MG63 (cell line): ENCODE measurements at places on chromosomes 3 and 15.

- no peak for DNase-seq
These were observed 195.7 kb downstream of the STT3B start for GRCh38 chr3:31728403-31728802.

DNA sequence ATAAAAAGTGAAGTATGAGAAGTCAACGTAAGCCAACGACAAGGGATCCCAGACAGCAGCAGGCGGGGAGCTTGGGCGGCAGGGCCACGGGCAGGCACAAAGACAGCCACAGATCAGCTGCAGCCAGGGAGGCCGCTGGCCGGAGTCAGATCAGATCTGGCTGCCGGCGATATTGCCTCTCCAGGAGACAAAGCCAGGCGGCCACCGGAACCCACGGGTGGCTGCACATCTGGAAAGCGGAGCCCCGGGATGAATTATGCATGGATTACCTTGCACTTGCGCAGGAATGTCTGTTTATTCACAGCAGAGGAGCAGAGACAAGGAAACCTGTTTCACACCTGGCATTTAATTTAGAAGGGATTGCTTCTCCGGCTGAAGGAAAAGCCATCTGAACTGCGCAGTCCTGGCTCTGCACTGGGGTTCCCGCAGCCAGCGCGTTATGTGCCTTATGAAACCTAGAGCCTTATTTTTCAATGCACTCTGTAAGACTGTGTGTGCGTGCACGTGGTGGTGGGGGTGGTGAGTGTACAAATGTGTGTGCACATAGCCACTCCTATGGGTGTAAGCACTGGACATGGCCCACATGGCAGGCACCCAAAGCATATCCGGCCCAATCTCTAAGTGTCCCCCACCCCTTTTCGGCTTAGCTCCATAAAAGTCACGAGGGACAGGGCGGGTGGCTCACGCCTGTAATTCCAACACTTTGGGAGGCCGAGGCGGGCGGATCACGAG, 427.8 kb upstream of the MCTP2 start:
- DNase-seq = no peak

GRCh38 chr3:119340014-119340413, 45.8 kb downstream of the ARHGAP31 start:
- no peak for DNase-seq

DNA sequence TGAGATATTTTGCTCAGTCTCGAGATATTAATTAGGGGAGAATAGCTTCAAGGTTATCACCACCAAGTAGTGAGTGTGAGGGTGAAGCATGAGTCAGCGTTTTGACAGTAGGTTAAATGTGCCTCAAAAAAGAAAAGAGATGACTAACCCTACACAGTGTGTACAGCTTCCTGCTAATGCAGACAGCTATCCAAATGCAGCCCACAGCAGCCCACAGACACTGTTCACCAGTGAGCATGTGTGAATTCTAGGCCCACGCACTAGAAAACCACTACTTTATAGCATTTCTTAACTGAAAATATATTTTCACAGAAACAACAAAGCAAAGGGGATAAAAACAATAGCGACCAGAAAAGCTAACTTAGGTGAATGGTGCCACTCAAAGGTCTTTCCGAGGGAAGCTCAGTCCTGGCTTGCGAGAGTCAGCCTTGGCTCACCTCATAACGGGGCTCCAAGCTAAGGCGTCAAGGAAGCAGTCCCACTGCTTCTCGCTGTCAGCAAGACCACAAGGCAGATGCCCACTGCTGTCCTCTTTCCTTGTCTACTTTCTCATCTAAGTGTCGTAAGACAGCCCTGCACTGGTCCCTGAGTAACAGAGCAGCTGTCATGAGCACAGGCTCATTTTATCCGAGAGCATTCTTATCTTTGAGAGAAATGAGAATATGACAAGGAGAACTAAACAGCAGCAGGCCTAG, 47.6 kb downstream of the TXNRD3 start:
- peak; percentile 15 for DNase-seq

DNA sequence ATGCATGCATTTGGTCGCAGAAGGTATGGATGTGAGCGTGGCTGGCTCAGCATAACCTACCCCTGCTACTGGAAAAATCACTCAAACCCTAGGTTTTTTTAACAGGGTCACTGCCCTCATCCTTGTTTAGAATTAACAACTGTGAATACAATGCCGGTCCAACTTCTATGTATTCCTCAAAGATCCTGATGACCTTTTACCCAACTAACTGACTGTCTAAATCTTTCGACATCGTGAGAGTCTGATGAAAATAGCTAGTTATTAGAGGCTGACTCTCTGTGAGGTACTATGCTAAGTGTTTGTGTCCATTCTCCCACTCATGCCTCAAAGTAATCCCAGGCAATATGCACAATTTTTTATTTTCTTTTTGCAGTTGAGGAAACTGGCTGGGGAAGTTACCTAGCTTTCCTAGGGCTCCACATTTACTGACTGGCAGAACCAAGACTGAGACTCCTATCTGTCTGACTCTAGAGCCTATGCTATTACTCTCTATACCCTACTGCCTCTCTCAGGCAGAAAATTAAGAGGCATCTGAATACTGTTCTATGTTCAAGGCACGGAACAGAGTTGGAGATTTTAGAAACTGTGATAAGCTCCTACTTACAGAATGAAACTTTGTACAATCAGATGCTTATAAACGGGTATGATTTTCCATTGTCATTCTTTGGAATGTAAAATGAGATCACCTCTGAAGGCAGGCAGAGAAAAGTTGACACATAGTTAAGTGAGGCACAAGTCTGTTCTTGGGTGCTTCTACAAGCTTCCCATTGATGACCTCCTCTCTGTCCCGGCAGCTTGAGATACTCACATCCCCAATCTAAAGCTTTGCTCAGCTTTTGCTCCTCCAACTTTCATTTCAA, 56.4 kb downstream of the FILIP1L start:
- DNase-seq = no peak

DNA sequence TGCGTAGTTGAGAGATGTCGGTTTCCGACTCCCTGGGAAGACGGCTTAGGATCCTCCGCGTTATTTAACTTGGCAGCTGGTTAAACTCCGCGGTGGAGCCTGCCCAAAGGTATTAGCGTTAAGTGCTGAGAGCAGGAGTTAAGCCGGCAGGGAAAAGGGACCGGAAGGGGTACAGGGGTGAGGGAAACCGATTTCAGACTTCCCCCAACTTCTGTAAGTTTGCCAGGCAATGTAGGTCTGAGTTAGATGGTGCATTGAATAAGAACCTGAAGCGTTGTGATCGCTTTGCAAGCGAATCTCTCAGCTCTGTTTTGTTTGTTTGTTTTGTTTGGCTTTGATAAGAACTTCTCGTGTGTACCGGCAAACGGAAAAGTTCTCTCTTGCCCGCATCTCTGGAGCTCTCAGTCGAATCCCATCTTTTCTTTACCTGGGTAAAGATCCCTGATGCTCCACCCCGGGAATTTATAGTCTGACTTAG, 6.0 kb upstream of the FEZF2 start:
- DNase-seq = no peak

DNA sequence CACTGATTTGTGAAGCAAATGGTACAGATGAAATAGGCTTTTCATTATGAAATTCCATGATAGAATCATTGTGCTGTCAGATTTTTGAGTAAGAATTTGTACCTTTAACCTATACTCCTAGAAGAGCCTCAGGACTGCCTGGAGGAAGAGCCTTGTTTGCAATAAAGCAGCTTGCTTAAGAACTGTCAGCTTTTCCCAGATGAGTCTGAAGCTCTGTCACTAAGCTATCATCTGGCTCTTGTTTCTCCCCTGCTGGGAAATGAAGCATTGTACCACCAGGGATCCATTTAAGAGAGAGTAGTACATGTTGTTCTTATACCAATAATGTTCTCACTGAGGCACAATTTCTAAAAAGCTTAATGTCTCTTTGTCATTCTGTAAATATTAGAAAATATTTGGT, 85.1 kb upstream of the FLNB start:
- no peak for DNase-seq

GRCh38 chr3:73680391-73681095, 55.8 kb upstream of the PDZRN3 start:
- DNase-seq = no peak

DNA sequence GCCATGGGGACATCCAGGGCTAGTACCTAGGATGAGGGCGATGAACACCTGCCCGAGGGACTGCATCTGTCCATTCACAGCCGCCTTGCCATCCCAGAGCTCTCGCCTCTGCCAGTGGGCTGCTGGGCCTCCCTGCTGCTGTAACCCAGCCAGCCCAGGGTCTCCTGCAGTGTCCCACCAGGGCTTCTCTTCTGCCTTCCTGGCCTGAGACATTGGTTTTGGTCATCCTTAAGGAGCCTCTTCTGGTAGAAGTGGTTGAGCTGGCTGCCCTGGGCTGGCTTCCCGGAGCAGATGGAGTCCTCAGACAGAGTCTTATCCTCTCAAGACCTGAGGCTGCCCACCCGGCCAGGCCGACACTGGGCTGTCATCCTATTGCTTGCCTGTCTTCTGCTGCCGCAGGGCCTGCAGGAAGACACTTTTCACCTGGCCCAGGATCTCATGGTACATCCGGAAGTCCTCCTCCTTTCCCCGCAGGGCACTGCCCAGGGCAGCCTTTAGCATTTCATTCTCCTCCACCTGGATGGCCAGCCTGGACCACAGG, 6.1 kb upstream of the HHATL start:
- no peak for DNase-seq

DNA sequence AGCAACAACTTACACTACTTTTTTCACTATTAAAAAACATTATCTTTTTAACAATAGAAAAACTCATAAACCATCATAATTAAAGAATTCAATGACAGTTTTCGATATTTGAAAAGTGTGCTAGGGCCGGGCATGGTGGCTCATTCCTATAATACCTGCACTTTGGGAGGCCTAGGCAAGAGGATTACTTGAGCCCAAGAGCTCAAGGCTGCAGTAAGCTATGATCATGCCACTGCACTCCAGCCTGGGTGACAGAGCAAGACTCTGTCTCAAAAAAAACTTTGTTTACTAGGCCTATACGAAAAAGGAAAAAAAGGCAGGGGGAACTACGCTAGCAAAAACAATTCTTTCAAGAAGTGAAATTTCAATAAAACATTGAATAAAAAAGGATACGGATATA, 28.1 kb downstream of the AVEN start:
- DNase-seq = no peak

DNA sequence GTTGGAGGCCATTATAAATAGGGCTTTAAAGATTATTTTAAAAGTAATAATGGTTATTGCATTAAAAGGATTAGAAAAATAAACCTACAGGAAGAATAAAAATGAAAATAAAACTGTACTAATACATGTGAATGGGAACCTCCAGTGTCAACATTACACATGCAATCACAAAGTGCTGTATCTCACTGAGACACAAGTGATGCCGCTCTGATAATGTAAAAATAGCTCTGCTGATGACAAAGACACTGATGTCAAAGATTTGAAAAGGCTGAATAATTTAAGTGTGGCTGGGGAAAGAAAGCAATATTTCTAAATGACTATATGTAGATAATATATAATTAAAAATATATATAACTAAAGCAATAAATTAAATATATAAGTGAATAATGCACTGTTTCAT, 129.1 kb upstream of the RAP2B start:
- DNase-seq = no peak

GRCh38 chr3:11290743-11291680, 18.8 kb downstream of the ATG7 start:
- peak; percentile 44 for DNase-seq

DNA sequence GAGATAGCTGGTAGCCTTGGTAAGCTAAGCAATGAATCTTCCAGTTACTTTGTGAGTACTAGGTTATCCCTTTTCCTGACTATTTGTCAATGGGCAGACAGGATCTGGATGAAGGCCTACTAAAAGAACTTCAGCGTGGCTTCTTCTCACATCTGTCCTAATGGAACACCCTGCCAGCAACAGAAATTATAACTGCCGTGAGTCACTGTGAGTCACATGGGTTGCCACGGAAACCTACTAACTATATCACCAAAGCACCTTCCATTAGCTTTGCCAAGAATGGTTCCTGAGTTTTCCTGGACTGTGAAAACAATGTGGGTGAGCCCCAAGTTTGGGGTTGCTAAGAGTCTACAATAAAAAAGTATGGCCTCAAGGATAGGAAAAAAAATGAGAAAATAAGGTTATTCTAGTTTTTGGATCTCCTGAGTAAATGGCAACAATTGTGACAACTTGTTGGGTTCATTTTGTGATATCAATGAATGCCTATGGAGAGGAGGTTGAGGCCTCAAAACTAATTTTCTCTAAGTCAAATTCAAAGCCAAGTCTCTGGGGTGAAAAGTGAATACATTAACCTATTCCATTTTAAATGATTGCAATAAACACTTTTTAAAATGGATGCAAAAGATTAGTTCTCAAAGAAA, 195.1 kb upstream of the ICE2 start:
- DNase-seq = peak; percentile 87

- no peak for DNase-seq
These were observed 15.5 kb downstream of the ZNF774 start for GRCh38 chr15:90367576-90367975.

DNA sequence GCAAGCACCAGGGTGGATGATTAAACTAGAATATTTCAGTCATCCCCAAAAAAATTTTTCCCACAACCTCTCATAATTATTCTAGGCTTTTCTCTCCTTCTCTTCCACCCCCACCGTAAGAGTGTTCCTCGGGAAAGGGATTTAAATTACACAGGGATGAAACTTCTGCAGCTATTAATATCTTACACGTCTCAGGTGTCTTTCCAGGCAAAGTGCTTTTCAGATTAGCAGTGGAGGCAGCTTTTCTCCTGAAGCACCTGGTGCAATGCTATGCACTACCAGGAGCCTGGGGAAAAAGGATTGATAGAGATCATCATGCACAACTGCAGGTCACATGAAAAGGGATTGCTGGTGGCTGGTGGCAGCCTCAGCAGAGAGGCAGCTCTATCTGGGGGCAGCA, 250.4 kb downstream of the NTRK3 start:
- DNase-seq = no peak

DNA sequence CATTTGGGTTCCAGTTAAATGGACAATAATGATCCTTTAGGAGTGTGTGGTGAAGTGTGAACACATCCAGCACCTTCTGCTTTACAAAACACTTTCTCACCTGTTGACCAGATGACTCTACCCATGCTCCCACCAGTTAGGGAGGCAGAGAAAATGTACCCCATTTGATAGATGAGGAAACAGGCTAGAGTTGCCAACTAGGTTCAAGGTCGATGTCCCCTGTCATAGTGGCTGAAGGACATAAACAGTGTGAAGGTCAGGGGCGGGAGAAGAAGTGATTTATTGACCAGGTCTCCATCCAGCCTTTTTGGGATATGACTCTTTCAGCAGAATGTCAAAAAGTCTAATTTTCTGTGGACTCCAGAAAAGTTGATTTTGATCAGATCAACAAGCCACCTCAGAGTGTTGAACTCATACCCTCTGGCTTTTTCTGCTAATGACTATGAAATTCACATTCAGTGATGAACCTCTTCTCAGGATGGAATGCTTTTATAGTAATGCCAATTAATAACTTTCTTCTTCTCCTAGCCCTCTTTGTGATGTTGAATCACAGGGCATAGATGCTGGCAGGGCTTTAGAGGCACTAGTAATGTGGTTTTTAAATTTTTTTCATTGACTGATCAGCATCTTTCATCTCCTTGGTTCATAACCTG, 57.5 kb downstream of the CPN2 start:
- DNase-seq = no peak

DNA sequence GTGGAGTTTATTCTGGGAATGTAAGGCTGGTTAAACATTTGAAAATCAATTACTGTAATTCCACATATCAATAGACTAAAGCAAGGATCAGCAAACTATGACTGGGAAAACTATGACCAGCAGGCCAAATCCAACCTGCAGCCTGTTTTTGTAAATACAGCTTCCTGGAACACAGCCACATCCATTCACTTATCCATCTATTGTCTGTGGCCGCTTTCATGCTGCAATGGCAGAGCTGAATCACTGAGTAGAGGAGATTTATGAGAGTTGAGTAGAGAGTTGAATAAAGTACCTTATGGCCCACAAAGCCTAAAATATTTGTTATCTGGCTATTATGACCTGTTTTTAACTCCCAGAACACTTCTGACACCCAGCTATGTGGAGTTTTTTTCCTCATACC, 12.2 kb downstream of the MYLK start:
- no peak for DNase-seq
